GM03348 (cell line): ENCODE measurements at places on chromosomes 7 and 10.

GRCh38 chr7:68058014-68058413 is 1061.4 kb downstream of the TYW1 start:
- DNase-seq, result no peak

DNA sequence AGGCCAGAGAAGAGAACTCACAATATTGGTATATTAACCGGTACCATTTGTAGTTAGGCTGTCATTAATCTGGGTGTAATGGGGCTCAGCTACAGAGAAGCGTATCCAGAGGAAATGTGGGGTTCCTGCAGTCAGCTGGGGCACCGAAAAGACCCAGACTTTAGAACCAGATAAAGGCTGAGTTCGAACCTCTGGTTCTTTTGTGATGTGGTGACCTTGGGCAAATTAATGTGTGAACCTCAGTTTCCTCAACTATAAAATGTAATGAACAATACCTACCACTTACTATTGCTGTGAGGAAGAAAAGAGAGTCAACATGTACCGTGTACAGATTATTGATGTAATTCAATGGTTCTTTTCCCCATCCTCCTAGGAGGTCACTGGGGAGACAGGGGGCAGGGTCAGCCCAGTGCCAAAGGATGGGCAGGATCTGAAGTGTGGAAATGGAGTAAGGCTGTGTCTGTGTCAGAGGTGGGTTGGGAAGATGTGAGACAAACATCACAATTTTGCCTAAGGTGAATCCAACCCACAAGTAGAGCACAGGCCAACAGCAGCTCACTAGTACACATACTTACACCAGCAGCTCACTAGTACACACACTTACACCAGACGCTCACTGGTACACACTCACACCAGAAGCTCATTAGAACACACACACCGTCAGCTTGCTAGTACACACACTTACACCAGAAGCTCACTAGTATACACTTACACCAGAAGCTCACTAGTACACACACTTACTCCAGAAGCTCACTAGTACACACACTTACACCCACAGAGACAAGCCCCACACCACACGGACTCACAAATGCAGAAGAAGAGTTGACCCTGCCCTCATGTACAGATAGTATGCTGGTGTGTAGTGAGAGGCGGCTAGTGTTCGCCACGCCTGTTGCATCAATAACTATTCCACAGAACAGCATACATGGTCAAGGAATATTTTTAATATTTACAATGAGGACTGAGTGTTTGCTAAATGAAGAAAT is 28.0 kb downstream of the PRSS2 start:
- no peak for DNase-seq

DNA sequence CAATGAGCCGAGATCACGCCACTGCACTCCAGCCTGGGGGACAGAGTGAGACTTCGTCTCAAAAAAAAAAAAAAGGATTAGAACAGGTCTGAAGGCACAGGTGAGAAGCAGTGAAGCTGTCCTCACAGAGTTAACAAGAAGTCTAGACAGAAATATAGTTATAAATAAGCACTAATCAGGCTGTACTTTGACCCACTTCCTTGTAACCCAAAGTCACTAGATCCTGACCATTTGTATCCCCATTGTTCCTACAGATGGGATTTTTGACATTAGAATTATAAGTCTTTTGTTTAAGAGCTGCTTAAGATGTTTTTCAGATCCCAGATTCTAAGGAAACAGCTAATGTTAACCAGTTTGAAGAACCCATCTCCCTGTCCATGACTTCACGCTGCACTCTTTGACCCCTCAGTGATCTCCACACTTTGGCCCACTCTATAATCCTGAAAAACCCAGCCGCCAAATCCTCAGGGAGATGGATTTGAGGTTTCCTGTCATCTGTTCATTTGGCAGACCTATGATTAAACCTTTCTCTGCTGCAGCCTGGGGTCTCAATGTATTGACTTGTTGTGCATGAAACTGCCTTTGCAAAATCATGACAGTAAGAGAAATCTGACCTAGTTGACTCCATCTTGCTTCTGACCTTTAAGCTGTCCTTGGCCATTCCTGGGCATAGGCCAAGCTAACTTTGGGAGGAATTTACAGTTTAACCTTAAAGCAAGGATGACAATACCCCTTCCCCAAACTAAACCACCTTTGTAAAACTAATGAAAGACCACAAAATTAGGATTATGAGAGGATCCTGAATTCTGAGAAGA is 11.4 kb downstream of the SSMEM1 start:
- DNase-seq, result no peak

DNA sequence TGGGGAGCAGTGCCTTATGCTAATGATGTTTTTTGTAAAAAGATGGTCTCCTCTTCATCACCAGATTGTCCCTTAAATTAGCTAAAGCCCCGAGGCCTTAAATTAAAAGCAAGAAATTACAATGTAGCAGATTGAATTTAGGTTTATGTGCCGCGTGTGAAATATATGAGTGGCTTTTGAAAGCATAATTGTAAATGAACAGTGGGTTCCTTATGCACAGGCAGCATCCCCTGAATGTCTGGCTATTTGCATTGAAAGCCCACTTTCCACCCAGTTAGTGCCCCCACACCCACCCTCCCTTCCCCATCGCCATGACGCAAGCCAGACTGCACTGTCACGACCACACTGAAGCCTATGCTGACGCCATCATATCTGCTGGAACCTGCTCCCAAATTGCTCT is 62.4 kb upstream of the SORCS3 start:
- no peak for DNase-seq

DNA sequence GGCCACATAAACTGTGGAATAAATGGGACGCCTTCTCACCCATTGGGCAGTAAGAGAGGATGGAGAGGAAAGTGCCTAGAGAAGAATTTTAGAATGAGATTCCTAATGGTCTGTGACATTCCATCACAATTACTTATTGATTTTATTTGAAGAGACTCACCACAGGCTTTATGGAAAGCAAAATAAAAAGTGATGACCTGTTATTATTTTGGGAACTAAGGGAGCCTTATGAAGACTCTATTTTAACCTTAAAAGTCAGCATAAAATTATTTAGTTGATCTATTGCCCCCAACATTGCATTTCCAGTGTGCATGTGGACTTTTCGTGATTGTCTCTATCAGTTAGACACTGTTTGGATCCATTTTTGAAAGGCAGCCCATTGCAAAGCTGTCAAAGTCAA is 107.5 kb downstream of the PCLO start:
- no peak for DNase-seq

DNA sequence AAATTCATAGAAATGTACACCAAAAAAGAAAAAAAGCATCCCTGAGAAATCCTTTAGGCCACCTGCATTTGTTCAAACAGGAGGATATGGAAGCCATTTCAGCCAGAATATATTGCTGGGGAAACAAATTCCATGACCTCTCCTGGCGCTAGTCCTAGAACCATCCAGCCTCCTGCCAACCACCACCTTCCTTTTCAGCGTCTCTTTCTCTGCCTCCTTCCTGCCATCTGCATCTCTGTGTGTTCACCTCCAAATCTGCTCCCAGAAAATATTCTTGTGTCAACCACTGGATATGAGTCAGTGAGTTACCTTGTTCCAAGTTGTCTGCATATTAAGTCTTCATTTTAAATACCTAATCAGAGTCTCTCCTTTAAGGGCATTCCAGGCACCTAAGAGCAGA is 50.6 kb upstream of the NPY start:
- no peak for DNase-seq

DNA sequence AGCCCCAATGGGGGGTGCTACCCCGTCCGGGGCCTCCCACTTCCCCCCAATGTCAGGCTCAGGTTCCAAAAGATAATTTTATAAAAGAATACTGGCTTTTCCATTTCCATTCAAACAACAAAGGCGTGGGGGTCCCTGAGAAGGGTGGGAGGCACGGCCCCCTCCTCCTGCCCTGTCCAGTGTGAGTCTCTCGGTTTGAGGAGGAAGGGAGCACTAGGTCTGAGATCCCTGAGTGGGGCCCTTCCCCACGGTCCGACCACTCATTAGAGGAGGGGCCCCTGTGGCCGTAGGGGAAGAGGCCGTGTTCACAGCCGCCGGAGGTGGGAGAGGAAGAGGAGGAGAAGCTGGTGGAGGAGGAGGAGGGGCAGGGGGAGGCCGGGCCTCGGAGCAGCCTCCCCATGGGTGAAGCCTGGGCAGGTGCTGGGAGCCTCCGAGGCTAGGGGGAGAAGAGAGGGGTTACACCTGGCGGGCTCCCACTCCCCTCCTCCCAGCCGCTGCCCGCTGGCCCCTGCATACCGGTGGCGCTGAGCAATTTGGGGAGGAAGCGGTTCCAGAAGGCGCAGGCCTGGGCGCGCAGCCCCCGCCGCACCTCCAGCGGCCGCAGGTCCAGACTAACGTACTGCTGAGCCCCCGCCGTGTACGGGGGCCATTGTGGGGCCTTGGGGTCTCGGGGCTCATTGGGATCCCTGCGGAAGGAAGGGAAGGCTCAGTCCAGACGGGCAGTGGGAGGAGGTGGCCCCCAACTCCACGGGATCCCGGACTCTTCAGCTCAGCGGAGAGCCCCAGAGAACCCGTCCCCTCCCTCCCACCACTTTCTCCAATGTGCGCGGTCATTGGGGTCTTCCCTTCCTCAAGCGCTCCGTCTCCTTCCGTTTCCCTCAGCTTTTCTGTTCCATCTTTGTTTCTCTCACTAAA is 1.4 kb upstream of the UFSP1 start:
- DNase-seq, result peak; percentile 3

GRCh38 chr7:81232084-81232799 is 313.4 kb upstream of the SEMA3C start:
- no peak for DNase-seq

GRCh38 chr7:94423863-94424735 is 29.4 kb downstream of the COL1A2 start:
- DNase-seq, result peak; percentile 54

- DNase-seq, result peak; percentile 86
Measured at GRCh38 chr7:43647673-43648472, 65.0 kb downstream of the STK17A start.

- no peak for DNase-seq
Measured at GRCh38 chr7:12431886-12432556, 28.4 kb upstream of the VWDE start.

DNA sequence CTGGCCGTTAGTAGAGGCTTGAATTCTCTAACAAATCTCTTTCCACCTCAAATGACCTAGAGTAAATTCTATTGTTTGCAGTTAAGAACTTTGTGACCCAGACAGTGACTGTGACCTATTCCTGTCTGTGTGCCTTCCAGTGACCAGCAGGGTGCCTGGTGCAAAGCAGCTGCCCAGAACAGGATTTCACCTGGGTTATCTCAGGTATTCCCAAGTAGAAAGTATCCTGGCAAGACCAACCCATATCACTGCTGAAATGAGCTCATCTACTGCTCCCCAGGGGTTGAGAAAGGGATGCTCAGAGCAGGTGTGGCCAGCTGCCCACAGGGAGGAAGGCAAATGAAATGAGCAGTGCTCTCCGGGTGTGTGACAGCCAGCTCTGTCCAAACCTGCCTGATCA is 2.1 kb upstream of the MSMB start:
- DNase-seq, result no peak

DNA sequence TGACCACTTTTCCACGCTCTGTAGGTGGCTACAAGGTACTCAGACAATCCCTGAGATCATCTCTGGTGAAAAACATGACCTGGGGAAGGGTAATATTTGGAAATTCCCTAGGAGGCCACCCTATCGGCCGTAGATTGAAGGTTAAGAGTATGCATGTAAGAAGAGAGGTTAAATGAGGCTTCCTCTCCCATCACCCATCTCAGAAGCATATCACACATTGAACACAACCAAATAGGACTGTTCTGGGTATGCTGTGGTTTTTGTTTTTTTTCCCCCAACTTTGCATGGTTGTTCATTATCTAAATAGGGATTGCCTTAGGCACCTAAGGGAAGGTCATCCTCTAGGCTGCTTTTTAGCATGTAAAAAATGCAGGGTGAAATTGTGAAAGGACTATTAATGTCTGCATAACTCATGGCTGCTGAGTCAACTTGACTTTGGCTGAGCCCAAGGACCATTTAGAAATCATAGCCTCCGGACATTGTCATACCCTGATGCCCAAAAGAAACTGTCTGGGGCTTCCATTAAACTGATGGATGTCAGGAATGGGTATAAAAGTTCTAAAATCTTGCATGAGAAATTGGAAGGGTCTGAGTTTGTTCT is 24.7 kb upstream of the ST8SIA6 start:
- peak; percentile 10 for DNase-seq

DNA sequence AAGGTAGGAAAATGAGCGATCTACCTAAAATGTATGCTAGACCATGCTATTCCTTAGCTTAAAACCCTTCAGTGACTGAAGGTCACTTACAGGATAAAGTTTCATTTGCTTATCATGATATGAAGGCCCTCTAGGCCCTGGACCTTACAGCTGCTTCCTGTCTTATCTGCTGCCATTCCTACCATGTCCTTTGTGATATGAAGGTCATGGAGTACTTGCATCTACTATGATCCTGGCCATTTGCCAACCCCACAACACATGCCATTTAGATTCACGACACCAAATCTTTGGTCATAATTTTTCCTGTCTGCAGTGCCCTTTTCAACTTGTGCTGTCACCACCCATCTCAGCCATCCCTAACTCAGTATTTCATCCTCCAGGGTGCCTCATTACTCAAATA is 181.8 kb upstream of the MDFIC start:
- no peak for DNase-seq

- DNase-seq, result no peak
Measured at GRCh38 chr7:51356849-51357516, 40.4 kb upstream of the COBL start.

DNA sequence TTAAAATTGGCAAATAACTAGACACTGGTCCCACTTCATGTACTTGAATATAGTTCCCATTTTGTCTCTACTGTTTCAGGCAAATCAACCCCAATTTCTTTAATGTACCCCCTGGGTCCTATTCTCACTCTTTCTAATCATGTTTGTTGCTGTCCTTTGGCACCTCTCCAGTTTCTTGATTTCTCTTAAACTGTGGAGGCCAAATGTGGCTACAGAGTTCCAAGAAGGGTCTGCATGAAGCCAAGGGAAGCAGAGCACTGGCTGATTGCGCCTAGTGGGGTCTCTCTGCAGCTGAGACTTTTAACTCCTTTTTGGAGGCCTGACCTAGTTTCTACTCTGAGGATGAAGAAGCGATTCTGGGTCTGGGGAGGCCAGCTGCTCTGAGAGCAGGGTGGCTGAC is 6.7 kb upstream of the ADAM12 start:
- DNase-seq, result no peak

- no peak for DNase-seq
Measured at GRCh38 chr7:74235518-74236268, 18.5 kb downstream of the RFC2 start.

GRCh38 chr7:129825209-129825970 is 127.4 kb downstream of the UBE2H start:
- DNase-seq, result peak; percentile 95

DNA sequence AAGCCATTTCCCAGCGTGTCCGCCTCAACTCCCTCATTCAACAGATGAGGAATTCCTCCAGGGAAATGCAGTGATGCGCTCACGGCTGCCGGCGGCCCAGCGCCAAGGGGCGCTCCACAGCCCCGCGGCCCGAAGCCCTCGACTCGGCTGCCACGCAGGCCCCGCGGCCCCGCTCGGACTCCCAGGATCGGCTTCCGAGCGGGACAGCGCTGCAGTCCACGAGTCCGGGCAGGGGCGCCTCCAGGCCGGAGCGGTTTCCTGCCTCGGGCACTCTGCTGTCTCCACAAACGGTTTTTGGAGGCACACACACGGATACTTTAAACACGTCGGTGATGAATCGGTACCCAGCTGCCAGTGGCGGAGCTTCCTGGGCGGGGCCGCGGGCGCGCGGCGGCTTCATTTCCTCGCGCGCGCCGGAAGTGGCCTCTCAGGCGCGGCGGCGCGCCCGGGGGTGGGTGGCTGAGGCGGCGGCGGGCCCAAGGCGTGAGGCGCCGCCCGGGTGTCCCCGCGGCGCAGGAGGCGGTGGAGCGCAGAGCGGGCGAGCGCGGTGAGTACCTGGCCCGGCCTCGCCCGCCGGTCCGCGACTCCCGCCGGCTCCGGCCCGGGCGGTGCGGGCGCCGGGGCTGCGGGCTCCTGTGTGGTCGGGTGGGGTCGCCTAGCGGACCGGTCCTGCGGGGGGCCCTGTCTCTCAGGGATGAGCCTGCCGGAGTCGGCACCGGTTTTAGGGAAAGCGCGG is at the start of gene CSGALNACT2:
Gene CSGALNACT2, plus strand, starts transcription at position 425 of the 736 bp plus-strand sequence. CDS start 16,705 bp downstream, outside the sequence.
- DNase-seq, result peak; percentile 94
